ENCODE measurements at places on chromosomes 12 and 14.

DNA sequence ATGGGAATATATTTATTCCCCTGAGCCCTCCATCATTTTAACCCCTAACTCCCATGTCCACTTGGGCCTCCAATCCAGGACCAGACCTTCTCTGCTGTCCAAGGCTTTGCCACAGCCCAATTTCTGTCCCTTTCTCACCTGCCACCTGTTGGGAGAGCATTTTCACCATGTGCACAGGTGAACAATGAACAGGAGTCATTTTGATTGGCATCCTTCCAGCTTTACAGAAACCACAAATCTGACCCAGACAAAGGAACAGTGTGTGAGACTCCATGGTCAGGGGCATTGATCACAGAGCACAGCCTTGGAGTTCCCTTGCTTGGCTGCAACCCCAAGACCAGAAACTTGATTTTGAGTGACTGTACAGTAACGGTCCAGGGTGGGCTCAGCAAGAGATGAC lies 91.9 kb downstream of the CRACR2A start:
- DNase-seq = no peak

DNA sequence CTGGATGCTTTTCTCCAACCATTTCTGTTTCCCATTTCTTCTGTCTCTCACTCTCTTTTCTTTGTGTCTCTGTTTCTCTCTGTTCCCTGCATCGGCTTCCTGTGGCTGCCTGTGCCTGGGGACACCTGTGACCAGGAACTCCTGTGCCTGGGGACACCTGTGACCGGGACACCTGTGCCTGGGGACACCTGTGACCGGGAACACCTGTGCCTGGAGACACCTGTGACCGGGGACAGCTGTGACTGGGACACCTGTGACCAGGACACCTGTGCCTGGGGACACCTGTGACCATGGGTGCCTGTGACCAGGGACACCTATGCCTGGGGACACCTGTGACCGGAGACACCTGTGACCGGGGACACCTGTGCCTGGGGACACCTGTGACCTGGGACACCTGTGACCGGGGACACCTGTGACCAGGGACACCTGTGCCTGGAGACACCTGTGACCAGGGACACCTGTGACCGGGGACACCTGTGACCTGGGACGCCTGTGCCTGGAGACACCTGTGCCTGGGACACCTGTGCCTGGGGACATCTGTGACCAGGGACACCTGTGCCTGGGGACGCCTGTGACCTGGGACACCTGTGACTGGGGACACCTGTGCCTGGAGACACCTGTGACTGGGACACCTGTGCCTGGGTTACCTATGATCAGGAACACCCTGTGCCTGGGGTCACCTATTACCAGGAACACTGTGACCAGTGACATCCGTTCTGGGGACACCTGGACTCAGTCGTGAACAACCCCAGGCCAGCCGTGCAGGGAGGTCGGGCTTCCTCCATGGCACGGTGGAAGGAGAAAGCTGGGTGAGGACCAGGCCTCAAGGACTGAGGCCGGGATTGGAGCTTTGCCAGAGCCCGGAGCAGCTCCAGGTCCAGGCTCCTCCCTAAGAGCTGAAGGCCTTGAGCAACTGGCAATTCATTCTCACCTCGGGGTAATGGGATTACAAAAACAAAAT lies 23.4 kb upstream of the FBRSL1 start:
- DNase-seq = no peak

- no peak for DNase-seq
Observed at GRCh38 chr12:116490471-116490870, 68.7 kb upstream of the MAP1LC3B2 start.

DNA sequence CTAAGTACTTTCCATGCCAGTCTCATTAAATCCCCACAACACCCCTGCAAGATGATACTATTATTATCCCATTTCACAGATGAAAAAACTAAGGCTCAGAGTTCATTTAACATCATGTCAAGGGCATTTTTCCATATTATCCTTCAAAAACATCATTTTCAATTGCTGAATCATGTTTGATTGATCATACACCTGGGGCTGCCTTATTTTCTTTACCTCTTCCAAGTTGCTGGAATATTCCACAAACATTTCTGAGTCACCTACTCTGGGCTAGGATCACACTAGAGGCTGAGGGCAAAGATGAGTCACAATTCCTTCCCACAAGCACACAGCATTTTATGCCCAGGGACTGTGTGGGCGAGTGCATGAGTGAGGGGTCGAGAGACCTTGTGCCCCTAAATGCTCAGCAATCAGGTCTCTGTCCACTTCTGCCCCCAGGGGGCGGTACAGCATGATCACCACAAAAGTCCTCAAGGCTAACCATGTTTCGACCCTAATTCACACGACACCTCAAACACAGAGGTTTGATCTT lies 14.1 kb upstream of the TMEM119 start:
- DNase-seq = no peak

DNA sequence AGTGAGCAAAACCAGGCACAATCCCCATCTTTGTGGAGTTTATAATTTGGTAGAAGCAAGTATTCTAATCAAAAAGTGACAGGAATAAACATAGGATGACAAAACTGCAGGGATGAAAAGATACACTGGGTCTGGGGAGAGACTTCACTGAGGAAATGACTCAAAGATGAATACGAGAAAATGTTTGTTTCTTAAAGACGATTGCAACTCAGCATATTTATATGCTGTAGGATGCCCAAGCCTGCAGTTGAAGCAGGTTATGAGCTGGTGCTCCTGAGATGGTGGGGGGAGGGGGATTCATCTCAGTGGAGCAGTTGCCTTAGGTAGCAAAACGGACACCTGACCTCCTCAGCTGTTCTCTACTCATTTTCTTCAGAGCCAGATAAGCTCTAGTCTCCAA lies 13.4 kb upstream of the SLC38A4 start:
- DNase-seq = no peak

DNA sequence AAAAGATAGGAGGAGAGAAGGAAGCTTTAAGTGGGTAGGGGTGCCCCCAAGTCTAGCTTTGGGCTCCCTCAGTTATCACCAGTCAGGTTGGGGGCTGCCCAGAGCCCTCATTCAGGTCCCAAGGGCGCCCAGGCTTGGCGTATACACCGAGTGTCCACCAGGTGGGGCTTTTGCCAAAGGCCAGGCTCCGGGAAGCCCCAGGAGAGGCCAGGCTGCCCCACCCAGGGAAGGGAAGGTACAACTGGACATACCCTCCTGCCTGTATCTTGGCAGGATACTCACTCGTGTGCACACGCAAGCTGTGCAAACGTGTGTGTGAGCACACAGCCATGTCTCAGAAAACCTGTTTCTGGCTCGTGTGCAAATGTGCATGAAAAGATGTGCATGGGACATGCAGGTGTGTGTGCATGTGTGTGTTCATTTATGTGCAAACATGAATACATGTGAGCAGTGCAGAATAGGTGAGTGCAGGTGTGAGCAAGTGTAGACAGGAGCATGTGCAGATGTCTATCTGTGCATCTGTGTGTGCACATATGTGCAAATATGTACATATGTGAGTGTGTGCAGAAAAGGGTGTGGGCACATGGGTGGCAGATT lies 103.9 kb upstream of the MYL2 start:
- peak; percentile 20 for DNase-seq

GRCh38 chr12:74538491-74539258 lies 1.0 kb downstream of the ATXN7L3B start:
- DNase-seq = no peak

Measured in umbilical cord (tissue), 2 donors.